ENCODE measurements at places on chromosomes 11 and 22. TPM values are rescaled to one million over a fixed set of nuclear protein-coding genes. Genes with fewer than 3 reads are reported as not detected.

Gene PPP6R3
- total RNA-seq: 238 TPM

GRCh38 chr11:116928845-116929244 lies 91.4 kb upstream of the APOA1 start:
- H3K4me1 ChIP-seq: peaks cover 50% of the 10 kb centered on the region
- H3K27ac ChIP-seq: peak overlapping the region; percentile 38
- no peaks in the 10 kb centered on the region for H3K36me3 ChIP-seq
- H3K4me3 ChIP-seq: no peak overlapping the region
- no peaks in the 10 kb centered on the region for H3K27me3 ChIP-seq

GRCh38 chr22:29351891-29352290 lies 36.4 kb upstream of the RASL10A start:
- no peaks in the 10 kb centered on the region for H3K27me3 ChIP-seq
- no peak overlapping the region for H3K4me3 ChIP-seq
- H3K27ac ChIP-seq: no peak overlapping the region
- H3K36me3 ChIP-seq: peaks cover 68% of the 10 kb centered on the region

- no peak overlapping the region for H3K4me3 ChIP-seq
- H3K27ac ChIP-seq: no peak overlapping the region
- no peak for DNase-seq
- no peaks in the 10 kb centered on the region for H3K36me3 ChIP-seq
- no peaks in the 10 kb centered on the region for H3K27me3 ChIP-seq
Observed at GRCh38 chr11:84691830-84692229, 935.3 kb downstream of the DLG2 start.

GRCh38 chr11:369336-370018 lies at the start of gene B4GALNT4:
B4GALNT4 (plus strand) TSS chr11:369499; CDS start chr11:369804, 305 bp downstream.
- H3K27ac ChIP-seq: no peak within 1 kb of the TSS
- peaks cover 20% of the 10 kb centered on the region for H3K27me3 ChIP-seq
- H3K36me3 ChIP-seq: no peaks in the 10 kb centered on the region
- H3K4me3 ChIP-seq: no peak within 1 kb of the TSS
- DNase-seq: no peak
- H3K4me1 ChIP-seq: peaks cover 8% of the 10 kb centered on the region

DNA sequence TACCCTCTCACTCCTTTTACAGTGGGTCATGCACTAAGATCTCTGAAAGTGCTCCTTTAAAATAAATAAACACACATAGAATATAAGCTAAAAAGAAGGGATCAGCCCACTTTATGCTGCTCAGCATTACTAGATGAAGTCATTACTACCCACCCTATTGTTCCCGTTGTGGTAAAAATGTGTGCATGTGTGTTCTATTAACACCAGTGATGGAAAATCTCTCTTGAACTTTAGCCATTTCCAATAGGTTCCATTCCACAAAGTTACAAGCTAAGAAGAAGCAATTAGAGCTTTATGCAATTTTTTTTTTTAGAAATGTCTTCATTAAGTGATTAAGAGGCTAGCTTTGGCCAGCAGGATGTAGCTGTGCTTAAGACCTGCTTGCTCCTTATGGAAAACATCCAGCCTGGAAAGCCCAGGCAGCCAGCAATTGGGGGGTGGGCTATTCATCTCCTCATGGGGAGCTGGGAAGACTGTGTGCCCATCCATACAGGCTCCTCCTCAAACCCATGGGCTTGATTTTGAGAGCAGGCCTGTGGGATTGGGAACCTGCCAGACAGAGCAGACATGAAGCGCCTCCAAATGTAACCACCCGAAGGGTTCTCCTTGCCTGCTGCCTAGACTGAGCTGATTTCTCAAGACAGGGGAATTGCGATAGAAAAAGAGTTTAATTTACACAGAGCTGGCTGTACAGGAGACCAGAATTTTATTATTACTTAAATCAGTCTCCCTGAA lies 92.9 kb upstream of the PARVA start:
- no peak overlapping the region for H3K27ac ChIP-seq
- no peak for DNase-seq
- H3K36me3 ChIP-seq: no peaks in the 10 kb centered on the region
- H3K27me3 ChIP-seq: no peaks in the 10 kb centered on the region

- peak overlapping the region; percentile 59 for H3K27ac ChIP-seq
- peaks cover 25% of the 10 kb centered on the region for H3K36me3 ChIP-seq
- no peak overlapping the region for H3K4me3 ChIP-seq
Observed at GRCh38 chr22:23269441-23270211, 89.3 kb downstream of the BCR start.

- H3K4me3 ChIP-seq: no peak overlapping the region
- H3K4me1 ChIP-seq: no peaks in the 10 kb centered on the region
- no peaks in the 10 kb centered on the region for H3K36me3 ChIP-seq
- H3K27me3 ChIP-seq: no peaks in the 10 kb centered on the region
- H3K27ac ChIP-seq: no peak overlapping the region
Observed at GRCh38 chr11:71066311-71066710, 186.1 kb downstream of the SHANK2 start.

DNA sequence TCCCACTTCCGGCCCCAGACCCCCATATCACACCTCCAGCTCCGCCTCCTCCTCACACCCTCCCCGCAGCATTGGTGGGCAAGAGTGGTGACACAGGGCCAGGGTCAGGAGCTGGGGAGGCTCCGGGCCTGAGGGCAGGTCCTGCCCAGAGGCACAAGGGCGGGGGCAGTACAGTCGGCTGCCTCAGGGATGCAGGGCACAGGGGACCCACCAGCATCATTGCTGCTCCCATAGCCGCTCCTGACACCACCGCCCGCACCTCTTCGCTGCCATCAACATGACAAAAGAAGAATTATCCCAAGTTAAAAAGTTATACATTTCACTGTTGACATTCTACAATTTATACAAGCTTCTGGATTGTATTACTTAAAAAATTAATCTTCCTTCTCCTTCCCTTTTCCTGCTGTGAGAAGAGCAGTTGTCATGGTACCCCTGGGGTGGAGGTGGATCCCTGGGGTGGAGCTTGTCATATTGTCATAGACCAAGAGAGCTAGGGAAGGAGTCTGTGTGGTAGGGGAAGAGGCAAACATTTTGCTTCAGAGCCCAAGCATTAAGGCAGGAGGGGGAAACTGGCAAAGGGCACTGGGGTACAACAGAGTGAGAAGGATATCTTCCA lies 4.1 kb downstream of the SBF2 start:
- H3K4me3 ChIP-seq: no peak overlapping the region
- H3K27me3 ChIP-seq: no peaks in the 10 kb centered on the region
- peaks cover 21% of the 10 kb centered on the region for H3K4me1 ChIP-seq
- H3K27ac ChIP-seq: no peak overlapping the region
- H3K36me3 ChIP-seq: no peaks in the 10 kb centered on the region
- no peak for DNase-seq

DNA sequence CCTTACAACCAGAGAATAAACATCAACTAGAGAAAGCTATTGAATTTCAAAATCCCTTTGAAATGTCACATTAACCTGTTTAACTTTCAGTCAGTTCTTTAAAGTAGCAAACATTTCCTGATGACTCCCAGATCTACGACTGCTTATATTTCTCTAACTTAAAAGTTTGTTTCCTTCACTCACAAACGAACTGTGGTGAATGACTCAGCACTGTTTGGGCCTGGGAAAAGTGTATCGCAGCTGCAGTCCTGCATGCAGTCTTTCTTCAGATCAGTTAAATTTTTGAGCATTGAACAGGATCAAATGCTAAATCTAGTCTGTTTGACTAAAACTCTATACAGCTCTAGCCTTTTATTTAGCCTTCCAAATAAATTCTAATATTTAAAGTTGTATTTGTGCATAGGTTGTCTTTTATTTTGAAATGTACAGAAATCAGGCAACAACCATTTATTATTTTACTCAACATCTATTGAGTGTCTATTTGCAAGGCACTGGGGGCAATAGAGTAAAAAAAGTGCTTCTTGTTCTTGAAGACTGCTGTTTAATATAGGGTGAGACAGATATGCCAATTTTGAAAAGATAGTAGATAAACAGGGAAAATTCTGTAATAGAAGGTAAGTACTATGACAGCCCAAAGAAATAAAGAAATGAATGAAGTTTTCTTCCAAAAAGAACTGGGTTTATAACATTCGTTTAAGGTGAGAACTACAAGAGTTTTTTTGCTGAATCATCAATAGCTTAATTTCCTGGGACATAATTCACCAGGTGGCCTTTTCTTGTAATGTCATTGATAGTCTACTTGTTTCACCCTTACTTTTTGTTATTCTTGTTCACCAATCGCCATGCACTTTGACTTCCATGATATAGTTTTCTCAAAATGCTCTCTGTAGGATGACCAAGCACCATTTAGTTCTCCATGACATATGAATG lies 235.4 kb downstream of the METTL15 start:
- no peaks in the 10 kb centered on the region for H3K36me3 ChIP-seq
- no peak overlapping the region for H3K27ac ChIP-seq
- H3K27me3 ChIP-seq: no peaks in the 10 kb centered on the region
- no peak overlapping the region for H3K4me3 ChIP-seq

Gene TEAD1
- total RNA-seq: 94.7 TPM

DNA sequence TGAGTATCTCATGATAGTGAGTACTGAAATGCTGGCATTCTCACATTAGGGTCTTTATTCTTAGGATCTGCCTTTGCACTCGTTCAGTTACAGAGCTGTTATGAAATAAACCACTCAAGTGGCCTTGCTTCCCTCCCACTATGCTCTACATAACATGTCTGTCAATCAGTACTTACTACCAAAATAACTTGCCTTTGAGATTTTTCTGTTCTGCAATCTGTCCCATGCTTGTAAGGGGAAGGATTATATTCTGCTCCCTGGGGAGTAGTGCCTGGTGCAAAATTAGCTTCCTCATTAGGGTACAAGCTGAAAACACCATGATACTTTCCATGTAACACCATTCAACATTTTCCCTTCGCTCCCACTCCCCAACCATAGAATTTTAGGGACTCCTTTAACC lies 1.9 kb upstream of the GRAP2 start:
- DNase-seq: no peak
- peak overlapping the region; percentile 10 for H3K27ac ChIP-seq
- no peaks in the 10 kb centered on the region for H3K4me1 ChIP-seq
- no peaks in the 10 kb centered on the region for H3K27me3 ChIP-seq
- no peaks in the 10 kb centered on the region for H3K36me3 ChIP-seq
- H3K4me3 ChIP-seq: no peak overlapping the region

Gene NXPE2
- not detected for total RNA-seq

- H3K36me3 ChIP-seq: peaks cover 26% of the 10 kb centered on the region
- no peak for DNase-seq
- peaks cover 19% of the 10 kb centered on the region for H3K4me1 ChIP-seq
Observed at GRCh38 chr22:31102441-31103081, 4.8 kb downstream of the SELENOM start.

DNA sequence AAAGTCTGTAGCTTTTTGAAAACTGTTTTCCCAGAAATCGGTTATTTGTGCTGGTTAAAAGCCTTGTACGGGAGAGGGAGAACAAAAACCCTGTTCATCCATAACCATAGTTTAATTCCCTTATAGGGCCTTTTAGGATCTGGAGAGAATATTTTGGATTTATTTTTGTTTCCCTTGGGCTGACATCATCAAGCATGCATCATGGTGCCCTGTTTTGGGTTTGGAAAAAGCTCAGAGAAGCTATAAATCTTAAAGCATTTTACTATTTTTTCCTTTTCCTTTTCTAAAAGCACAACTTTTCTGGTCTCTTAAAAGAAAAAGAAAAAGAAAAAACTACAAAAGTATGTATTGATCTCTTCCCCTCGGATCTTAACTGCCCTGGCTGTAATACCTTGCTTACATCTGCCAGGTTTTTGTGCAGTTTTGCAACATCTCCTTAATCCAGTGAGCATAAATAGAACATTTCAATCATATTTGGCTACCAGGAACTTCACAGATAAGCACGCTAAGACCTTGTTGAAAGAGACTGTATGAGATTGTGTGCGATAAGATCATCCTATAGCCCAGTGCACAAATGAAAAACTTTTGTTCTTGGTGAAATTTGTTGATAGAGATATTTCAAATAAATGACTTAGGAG lies 88.0 kb downstream of the ZBTB16 start:
- H3K36me3 ChIP-seq: no peaks in the 10 kb centered on the region
- no peak for DNase-seq
- no peaks in the 10 kb centered on the region for H3K27me3 ChIP-seq
- H3K27ac ChIP-seq: peak overlapping the region; percentile 60
- H3K4me3 ChIP-seq: no peak overlapping the region
- H3K4me1 ChIP-seq: peaks cover 61% of the 10 kb centered on the region

DNA sequence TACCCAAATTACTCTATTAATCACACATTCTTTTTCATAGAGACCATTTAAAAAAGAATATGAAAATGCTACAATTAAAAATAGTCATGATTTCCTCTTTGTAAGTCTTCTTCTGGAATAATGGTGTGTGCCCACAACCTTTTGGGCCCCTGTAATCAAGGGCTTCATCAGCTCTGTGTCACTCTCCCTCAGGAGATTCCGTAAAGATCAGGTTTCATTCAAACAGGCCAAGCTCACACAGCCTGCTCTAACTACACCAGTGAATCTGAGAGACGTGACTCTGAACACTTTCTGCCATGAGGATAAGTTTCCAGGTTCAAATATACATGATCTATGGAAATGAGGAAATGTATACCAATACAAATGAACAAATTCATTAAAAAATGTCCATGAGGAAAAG lies 9.5 kb downstream of the DRICH1 start:
- no peaks in the 10 kb centered on the region for H3K36me3 ChIP-seq
- H3K4me3 ChIP-seq: no peak overlapping the region

Gene KLHL35
- total RNA-seq: 1.1 TPM

GRCh38 chr11:12053606-12054361 lies 45.4 kb upstream of the DKK3 start:
- no peaks in the 10 kb centered on the region for H3K27me3 ChIP-seq
- DNase-seq: no peak
- no peak overlapping the region for H3K4me3 ChIP-seq
- H3K27ac ChIP-seq: no peak overlapping the region

GRCh38 chr11:106277484-106277883 lies 200.0 kb downstream of the AASDHPPT start:
- no peak overlapping the region for H3K27ac ChIP-seq
- H3K36me3 ChIP-seq: no peaks in the 10 kb centered on the region
- H3K4me3 ChIP-seq: no peak overlapping the region
- H3K4me1 ChIP-seq: no peaks in the 10 kb centered on the region
- DNase-seq: no peak
- H3K27me3 ChIP-seq: no peaks in the 10 kb centered on the region

DNA sequence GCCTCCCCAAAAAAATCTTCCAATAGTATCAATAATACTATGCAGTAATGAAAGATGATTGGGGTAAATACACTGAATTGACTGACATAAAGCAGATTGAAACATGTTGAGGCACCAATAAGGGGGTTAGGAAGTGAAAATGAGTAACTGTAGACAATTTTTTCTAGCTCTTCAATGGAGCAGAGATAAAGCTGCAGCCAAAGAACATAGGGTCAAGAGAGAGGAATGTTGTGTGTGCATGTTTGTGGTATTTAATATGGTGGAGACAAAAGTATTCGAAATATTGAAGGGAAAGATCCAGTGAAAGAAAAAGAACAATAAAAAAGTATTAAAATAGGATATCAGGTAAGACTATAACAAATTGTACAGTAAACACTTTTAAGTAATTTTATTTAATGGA lies 450.0 kb upstream of the CCDC179 start:
- no peak overlapping the region for H3K27ac ChIP-seq
- H3K4me1 ChIP-seq: no peaks in the 10 kb centered on the region
- no peaks in the 10 kb centered on the region for H3K36me3 ChIP-seq

Gene PAAF1
- 10.0 TPM for total RNA-seq

Gene ZNF215
- 3.5 TPM for total RNA-seq

All from thyroid gland (tissue), 4 donors.